ENCODE measurements at places on chromosomes 12 and 14.

GRCh38 chr14:103401223-103402214, 16.3 kb downstream of the MARK3 start:
- DNase-seq = no peak

- peak; percentile 8 for DNase-seq
Measured at GRCh38 chr14:31505411-31505810, 17.6 kb upstream of the GPR33 start.

DNA sequence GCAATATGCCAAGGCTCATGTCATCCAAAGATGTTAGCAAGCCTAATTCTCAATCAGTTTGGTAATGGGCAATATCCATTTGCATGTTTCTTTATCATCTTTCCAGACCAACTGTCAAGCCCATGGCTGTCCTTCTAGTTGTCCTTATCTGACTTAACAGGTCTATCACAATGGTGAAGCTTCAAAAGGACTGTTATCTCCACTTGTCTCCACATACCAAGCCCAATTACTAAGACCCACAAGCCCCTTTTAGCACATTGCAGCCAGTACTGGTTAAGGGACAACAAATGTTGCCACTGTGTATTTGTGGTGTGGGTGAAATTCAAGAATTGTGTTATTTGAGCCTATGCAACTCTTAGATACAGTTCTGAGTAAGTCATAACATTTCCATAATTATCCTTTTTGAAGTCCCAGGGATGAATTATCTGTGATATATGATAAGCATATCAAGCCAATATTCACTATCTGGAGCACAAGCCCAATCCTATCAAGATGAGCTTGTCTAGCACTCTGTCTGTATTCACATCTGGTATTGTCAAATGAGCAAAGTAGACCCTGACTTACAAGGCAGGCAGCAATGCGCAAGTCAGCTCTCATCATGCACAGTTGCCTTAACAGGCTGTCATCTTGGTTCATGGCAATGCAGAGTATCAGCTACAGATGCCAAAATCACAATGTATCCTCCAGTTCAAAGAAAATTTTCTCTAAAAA, 19.3 kb upstream of the ST8SIA1 start:
- DNase-seq = no peak

- DNase-seq = no peak
Measured at GRCh38 chr12:43241986-43242385, 310.0 kb downstream of the ADAMTS20 start.

DNA sequence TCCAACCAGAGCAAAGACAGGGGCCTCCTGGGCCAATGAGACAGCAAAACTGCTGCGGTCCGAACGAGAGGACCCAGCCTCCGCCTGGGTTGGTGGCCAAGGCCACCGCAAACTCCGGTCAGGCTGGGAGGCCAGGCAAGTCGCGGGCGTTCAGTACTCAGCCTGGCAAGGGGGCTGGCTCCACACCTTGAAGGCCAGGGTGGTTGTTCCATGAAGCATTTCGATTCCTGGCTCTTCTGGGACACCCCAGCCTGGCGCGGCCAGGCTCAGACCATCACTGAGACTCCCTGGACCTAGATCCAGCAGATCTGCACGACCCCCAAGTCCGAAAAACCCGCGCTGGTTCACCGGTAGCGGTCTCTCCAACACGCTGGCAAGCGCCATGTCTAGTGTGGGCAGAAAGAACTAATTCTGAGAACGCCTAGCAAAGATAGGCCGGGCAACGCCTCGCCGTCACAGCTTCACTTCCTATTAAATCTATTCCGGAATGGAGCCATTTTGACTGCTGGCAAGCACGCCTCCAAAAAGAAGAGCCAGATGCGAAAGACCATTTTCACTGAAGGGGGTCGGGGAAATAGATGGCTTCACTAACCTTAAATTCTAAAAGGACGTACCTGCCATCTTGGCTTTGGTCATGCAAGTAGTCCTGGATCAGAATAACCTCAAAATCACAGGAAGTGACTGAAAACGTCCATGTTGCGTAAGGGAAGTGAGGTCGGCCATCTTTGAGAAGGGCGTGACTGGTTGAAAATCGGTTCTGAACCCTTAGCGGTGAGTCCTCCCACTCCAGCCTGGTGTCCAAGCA, at the start of gene PSMB5:
PSMB5 (minus strand) TSS at position 403 of the 805 bp plus-strand sequence; CDS start at position 384, 19 bp downstream.
- DNase-seq = peak; percentile 98

DNA sequence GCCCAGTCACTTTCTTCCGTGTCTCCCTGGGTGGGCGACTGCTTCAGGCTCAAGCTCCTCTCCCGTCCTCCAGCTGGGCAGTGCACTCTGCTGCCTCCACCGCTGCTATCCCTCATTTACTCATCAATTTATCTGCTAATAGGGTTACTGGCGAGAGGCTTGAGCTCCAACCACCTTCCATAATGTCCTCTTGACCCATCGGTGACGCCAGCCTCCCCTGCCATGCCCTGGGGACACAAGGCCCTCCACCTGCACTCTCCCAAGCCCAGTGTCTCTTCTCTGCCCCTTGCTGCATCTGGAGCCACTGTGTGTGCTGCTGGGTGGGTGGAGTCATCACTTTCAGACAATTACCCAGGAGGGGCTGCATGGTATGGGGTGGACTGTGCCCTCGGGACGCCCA, 78.5 kb downstream of the TMEM132D start:
- DNase-seq = no peak

- peak; percentile 30 for DNase-seq
Measured at GRCh38 chr12:24081606-24082005, 132.1 kb upstream of the SOX5 start.

- DNase-seq = no peak
Measured at GRCh38 chr12:1801303-1801975, 18.9 kb upstream of the LRTM2 start.

GRCh38 chr14:75884198-75884611, 97.6 kb downstream of the TGFB3 start:
- no peak for DNase-seq

DNA sequence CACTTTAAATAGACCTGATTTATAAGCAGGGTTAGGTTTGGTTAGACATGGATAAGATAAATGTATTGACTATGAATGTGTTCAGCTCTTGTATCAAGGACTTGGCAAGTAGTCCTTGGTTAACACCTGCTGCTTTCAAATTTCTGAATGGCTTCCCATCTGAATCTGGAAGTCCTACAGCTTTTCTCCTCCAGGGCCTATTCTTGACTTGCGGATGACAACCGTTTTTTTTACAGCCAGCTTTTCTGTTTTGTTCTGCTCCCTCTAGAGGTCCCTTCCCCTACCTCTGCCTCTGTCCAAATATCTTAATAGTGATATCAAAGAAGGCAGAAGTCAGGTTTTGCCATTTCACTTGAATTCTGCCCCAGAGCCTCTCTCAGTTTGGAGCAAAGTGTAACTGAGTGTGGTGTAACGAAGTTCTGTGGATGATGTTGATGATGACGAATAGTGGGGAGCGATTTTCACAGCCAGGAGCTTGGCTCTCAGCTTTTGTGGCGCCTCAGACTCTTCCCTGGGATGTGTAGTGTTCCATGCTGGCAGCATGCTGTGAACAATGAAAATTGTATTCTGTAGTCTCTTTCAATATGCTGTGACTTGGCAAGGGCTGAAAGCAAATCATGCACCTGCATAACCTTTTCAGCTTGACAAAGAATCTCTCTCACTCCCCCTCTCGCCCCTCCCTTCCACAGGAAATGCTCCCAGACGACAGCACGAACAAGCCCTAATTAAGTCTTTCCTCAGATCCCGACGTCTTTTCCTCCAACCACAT, 5.0 kb upstream of the SLC4A8 start:
- no peak for DNase-seq

- DNase-seq = no peak
Measured at GRCh38 chr12:128802756-128803155, 21.0 kb downstream of the SLC15A4 start.

DNA sequence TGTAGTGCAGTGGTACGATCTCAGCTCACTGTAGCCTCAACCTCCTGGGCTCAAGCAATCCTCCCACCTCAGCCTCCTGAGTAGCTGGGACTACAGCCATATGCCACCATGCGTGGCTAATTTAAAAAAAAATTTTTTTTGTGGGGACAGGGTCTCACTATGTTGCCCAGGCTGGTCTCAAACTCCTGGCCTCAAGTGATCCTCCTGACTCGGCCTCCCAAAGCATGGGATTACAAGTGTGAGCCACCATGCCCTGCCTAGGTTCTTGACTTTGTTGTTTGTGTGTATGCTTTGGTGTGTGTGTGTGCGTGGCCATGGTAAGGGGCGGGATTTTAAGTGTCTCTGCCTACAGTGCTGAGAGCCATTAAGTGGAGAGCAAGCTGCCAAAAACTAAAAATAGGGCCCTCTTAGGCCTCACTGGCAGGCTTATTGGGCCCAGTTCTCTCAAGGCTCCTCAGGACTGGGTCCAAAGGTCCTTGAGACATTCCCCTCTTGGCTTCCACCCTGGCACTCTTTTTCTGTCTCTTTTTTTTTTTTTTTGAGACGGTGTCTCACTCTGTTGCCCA, 5.1 kb downstream of the COX14 start:
- no peak for DNase-seq

DNA sequence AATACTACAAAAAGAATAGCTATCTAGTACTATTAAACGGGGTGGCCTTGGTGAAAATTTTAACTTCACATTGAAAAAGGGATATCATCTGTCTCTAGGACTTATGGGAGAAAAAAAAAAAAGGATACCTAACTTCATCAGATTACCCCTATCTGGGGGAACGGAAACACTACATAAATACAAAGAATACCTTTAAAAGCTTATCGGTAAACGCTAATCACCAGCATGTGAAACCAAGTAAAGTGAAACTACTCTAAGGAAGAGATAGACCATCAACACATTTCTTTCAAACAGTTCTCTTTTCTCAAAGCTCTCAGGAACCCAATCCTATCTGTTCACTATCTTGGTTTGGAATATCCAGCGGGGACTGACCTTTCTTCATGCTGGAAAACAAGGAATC, 3.5 kb downstream of the KICS2 start:
- DNase-seq = no peak

- DNase-seq = no peak
Measured at GRCh38 chr12:125220404-125221273, 155.4 kb downstream of the AACS start.

GRCh38 chr12:68405343-68405781, 73.2 kb upstream of the MDM1 start:
- no peak for DNase-seq

GRCh38 chr14:86613126-86613525, 1083.2 kb downstream of the FLRT2 start:
- DNase-seq = no peak

- no peak for DNase-seq
Measured at GRCh38 chr12:94498073-94498472, 38.4 kb upstream of the CEP83 start.

- DNase-seq = no peak
Measured at GRCh38 chr12:108008163-108008905, 120.8 kb upstream of the WSCD2 start.

GRCh38 chr14:42323426-42323825, 716.8 kb downstream of the LRFN5 start:
- no peak for DNase-seq

DNA sequence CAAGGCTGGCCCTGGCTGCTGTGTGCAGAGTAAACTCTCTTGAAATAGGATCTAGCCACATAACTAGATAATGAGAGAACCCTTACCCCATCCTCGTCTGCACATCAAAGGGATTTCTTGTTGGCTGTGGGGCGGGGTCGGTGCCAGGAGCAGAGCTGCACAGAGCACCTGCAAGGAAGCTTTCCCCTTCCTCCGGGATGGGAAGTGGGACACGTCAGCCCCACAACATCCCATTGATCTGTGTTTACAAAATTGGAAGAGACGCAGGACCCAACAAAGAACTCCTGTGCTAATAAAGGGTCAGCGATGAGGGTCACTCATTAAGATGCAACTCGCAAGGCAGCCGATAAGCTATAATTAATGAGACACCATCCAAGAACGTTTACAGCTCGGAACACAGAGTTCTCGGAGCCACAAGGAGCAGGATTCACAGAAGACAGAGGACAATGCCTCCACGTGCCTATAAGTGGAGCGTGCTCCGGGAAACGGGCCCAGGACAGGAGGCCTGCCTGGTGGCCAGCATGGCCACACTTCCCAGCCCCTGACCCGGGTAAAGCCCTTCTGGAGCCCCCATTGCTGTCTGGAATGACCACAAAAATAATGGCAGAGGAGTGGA, 171.5 kb downstream of the SLC15A4 start:
- DNase-seq = no peak

DNA sequence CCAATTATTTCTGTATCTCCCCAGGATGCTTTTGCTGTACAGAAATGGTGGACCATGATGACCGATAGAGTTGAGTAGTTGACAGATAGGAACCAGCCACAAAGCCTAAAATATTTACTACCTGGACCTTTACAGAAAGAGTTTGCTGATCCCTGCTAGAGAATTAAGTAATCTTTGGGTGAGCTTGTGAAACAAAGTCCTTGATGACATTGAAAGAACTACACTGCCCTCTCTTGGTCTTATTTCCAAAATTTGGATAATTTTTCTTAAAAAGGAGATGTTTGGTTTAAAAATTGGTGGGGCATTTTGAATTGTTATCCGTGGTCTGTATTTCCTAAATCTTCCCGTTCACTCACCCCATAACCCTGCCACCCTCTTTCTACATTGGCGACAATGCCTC, 13.7 kb upstream of the TCTN1 start:
- peak; percentile 72 for DNase-seq

GRCh38 chr14:68842298-68842697, 49.4 kb upstream of the ZFP36L1 start:
- no peak for DNase-seq

- DNase-seq = no peak
Measured at GRCh38 chr12:3827301-3828000, 45.7 kb downstream of the PARP11 start.

DNA sequence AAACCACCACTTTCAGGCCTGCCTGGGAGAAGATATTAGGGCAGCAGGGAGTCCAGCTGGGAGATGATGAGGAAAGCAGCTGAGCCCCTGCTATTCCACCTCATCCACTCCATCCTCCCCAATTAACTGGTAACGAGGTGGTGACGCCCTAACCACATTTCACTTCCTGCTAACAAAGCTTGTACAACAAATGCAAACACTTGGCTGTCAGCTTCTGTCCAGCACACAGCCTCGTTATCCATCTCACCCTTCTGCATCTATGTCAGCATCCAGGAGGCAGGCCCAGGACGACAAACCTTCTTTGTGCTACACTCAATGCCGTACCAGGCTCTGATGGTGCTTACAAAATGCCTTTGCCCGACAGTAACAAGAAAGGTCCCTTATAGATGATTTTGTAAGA, 225.4 kb downstream of the APAF1 start:
- no peak for DNase-seq

DNA sequence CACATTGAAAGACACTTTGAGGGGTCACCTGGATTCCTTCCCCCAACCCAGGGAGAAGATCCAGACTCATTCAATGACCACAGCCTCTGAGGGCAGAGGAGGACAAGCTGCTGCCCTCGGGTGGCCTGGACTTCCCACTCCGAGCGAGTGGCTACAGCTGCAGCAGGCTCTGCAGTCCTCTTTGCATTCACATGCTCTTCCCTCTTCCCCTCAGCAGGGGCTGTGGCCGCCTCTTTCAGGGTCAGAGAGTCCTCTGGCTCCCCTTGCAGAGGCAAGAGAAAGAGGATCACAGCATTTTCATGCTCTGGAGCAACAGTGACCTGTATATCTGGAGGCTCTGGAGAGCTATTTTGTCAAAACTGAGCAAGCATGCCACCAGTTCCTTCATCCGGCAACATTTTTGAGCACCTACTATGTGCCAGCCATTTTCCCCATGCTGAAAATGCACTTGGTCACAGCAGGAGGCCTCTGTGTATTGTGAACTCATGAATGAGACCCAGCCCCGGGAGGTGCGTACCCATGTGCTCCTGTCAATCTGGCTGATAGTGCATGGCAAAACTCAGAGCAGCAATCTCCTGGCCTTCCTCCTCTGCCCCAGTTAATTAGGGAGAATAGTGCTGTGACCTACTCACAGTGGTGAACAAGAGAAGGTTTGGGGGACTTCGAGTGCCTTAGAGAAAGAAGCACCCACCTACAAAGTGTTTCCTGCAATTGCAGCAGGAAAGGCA, 42.9 kb upstream of the KCNA5 start:
- no peak for DNase-seq

GRCh38 chr14:32458720-32459119, 129.6 kb downstream of the AKAP6 start:
- DNase-seq = no peak
